ENCODE measurements at places on chromosomes 2 and 18.

GRCh38 chr18:24459772-24460171 lies 665 bp upstream of the HRH4 start:
- no peak for DNase-seq

DNA sequence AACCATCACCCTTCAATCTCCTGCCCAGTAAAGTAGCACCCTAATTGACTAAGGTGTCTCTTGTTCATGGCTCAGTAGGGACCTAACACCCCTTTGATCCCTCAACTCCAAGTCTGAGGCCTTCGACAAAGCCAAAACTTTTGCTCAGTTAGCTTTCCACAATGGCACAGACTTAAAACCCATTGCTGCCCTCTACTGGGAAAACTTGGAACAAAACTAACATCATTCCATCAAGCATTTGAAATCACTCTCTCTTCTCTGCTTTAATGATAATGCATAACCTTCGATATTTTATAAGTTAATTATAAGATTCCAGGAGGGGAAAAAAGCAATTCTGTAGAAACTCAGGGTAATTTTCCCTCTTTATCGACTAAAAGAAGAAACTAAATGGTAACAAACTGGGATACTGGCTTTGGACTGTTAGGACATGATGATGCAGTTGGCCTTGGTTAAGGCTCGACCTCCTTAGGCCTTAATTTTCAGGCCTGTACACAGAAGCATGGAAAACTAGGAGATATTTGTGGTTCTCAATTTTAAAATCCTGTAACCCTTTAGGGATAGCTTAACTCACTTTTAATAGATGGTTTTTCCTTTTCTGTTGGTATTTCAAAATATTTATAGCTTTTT lies 127.8 kb downstream of the STK39 start:
- no peak for DNase-seq

GRCh38 chr2:122710049-122710448 lies 954.6 kb downstream of the TSN start:
- DNase-seq: no peak

DNA sequence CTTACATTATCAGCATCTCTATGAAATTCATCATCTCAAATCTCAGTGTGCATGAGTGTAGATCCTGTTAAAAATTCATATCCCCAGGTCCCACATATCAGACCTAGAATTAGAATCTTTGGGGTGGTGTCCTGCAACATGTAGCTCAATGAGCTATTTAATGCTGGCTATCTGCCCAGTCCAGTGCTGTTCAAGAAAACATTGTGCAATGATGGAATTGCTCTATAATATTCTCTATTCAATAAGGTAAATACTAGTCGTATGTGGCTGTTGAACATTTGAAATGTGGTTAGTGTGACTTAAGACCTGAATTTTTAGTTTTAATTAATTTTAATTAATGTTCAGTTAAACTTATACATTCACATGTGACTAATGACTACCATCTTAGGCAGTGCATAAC lies 127.4 kb downstream of the NOL4 start:
- DNase-seq: no peak

GRCh38 chr2:238042849-238043584 lies 17.8 kb upstream of the SCLY start:
- no peak for DNase-seq

DNA sequence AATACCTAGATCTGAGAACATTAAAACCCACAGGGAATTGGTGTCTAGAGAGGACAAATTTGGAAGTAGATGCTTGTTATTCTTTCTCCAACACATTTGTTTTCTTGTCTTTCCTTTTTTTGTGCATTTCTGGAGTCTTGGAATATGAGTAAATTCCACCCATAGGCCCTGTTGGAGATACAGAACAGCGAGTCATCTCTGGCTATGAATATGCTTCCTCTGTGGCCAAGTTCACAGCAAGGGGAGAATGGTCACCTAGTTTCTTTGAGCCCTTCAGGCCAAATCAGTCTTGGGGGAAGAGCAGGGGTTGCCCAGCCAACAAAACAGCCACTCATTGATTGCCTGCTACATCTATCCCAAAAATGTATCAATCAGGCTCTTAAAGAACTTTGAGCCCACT lies 31.3 kb downstream of the SP140L start:
- DNase-seq: no peak

DNA sequence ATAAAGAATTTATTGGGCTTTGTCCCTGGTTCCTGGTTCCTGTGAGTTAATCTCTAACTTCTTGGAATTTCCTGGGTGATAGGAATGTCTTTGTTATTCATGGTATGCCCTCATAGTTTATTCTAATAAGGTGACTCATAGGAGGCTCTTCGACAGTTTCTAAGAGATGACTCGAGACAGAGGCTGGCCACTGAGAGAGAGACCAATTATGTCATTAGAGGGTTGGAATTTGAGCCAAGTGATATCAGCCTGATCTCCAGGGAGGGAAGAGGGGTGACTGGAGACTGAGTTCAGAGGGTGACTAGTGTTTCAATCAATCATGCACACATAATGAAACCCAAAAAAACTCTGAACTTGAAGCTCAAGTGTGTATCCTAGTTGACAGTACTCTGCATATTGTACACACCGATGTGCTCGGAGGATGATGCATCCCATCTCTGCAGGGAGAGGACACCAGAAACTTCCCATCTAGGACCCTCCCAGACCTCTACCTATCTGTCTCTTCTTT lies 185.7 kb downstream of the MTCL1 start:
- no peak for DNase-seq
